ENCODE measurements at places on chromosomes 16 and 17.

- DNase-seq, result no peak
Measured at GRCh38 chr17:29577385-29578211, 9.1 kb downstream of the TP53I13 start.

GRCh38 chr17:40550608-40551007 is 14.7 kb downstream of the CCR7 start:
- no peak for DNase-seq

GRCh38 chr17:1201132-1201702 is 21.4 kb upstream of the ABR start:
- DNase-seq, result no peak

DNA sequence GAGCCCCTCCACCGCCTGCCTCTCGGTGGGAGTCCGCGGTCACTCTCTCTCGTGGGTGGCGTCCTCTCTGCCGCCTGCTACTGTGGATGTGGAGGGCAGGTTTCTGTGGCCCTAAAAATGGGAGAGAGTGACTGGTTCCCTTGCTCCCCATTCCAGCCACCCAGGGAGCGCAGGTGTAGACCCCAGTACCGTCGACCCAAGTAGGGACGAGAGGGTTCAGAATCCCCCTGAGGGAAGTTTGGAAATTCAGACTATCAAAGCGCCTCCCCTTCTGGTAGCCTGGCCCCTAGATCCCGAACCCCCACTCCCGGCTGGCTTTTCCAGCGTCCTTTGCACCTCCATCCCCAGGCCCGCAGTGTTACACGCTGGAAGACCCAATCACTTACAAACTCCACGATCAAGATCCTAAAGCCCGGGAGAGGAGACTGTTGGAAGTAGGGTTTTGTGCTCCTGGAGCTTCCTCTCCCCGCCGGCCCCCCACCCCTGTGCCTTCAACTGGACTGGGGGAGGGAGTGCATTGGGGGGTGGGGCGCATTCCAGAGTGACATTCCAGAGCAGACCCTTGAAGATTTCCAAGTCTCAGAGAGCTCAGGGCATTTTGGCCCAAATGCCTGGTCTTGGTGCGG is 991 bp downstream of the GPRC5C start:
- no peak for DNase-seq

GRCh38 chr17:52376137-52376536 is 217.6 kb upstream of the CA10 start:
- no peak for DNase-seq

GRCh38 chr16:2008009-2008526 is 1.6 kb downstream of the ZNF598 start:
- DNase-seq, result peak; percentile 74

GRCh38 chr16:17496891-17497290 is 26.1 kb upstream of the XYLT1 start:
- no peak for DNase-seq

DNA sequence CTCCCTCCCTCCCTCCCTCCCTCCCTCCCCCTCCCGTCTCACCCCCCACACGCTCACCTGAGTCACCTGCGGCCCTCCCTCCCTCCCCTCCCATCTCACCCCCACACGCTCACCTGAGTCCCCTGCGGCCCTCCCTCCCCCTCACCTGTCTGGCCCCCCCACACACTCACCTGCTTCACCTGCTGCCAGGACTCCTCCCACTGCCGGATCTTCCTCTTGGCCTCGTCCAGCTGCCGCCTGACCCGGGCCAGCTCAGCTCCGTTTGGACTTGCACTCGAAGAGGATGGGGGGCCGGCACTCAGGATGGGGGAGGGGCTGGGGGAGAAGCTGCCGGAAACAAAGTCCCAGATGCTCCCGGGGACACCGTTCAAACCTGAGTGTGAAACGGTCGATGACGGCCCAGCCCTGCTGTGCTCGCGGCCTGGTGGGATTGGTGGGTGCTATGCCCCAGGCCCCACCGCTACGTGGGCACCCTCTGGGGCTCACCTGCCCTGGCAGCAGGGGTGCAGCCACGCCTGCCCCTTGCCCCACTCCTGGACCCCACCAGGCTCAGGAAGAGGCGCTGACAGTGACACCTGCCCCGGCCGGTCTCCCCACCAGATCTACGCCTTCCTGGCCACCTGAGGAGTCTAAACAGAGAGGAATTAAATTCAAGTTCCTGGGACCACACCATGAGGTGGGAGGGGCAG is 15.9 kb downstream of the GNPTG start:
- DNase-seq, result no peak

- no peak for DNase-seq
Measured at GRCh38 chr17:77393867-77394539, 253.2 kb downstream of the SEC14L1 start.

- DNase-seq, result no peak
Measured at GRCh38 chr16:86145669-86146068, 246.7 kb downstream of the IRF8 start.

- no peak for DNase-seq
Measured at GRCh38 chr17:65926599-65926998, 265.3 kb downstream of the CEP112 start.

DNA sequence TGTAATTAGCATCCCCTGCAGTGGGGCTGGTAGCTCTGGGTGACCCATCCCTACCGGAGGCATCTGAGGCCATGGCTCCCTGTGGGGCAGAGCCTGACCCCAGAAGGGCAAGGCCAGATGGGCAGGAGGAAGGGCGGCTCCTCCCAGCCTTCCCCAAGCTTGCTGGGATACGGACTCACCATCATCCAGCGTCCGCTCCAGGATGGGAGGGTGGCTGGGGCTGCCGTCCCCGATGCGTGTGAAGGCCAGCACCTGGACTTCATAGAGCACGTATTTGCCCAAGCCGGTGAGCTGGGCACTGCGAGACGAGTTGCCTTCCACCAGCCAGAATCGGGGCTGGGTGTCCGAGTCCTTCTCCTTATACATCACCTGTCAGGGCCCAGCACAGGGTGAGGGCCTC is 81.6 kb upstream of the CDC42EP4 start:
- DNase-seq, result no peak

- peak; percentile 85 for DNase-seq
Measured at GRCh38 chr17:75996665-75997590, 3.7 kb upstream of the CDK3 start.

GRCh38 chr16:2235234-2235651 is 1.0 kb upstream of the DNASE1L2 start:
- no peak for DNase-seq

DNA sequence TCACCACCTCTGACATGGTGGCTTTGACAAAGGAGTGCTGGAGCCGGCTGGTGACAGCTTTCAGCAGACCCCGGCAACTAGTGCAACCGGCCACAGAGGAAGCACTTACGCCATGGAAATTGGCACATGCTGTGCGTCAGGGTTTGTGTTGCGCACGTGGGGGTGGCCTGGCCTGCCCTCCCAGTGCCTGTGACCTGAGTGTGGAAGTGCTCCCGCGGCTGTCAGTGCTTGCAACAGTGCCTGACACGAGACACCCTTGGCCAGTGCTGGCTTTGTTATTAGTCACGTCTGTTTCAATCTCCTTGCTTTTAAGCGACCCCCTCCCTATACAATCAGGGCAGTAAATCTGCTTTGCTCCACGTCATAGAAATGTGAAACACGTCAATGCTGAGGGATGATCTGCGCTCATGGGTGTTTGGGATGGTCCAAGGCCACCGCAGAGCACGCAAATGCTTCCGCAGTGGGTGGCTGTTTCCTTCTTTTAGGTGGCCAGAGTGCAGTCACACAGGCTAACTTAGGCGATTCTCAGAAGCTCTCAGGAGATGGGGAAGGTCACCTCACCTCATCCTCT is 64.3 kb downstream of the PGS1 start:
- DNase-seq, result peak; percentile 90

- no peak for DNase-seq
Measured at GRCh38 chr16:5615868-5616642, 518.5 kb upstream of the EEF2KMT start.

GRCh38 chr17:75743625-75744206 is 21.3 kb downstream of the GALK1 start:
- no peak for DNase-seq

DNA sequence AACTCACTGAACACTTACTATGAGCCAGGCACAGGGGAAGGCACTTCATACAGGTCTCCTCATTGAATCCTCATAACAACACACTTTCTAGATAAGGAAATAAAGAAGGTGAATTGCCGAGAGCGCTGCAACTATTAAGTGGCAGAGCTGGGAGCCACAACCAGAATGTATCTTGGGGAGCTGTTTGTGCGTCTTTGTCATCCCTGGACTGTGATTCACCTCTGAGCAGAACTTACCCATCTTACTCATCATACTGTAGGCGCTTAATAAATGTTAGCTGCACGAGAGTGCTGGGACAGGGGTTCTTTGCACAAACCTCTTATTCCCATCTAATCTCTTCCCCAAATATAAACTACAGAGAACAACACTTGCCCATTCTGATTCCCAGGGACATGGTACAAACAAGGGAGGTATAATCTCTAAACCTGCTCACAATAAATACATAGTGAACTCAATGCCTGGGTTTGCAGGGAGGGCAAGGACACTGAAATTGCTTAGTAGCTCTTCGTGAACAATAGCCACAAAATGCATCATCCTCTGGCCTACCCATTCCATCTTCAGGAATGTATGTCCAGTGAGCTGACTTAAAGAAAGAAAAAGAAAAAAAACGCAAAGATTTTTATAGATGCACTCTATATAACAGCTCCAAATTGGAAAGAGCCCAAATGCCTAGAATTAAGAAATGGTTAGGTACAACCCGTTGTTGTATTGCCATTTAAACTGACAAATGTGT is 43.0 kb downstream of the MYO18A start:
- DNase-seq, result no peak

GRCh38 chr16:89564476-89565255 is 4.2 kb downstream of the RPL13 start:
- DNase-seq, result no peak

- no peak for DNase-seq
Measured at GRCh38 chr16:68728523-68728922, 8.6 kb upstream of the CDH1 start.

All from GF-D8 (cell line).